Fibroblast of skin of right biceps (primary cell): ENCODE measurements at places on chromosomes 16 and 17.

DNA sequence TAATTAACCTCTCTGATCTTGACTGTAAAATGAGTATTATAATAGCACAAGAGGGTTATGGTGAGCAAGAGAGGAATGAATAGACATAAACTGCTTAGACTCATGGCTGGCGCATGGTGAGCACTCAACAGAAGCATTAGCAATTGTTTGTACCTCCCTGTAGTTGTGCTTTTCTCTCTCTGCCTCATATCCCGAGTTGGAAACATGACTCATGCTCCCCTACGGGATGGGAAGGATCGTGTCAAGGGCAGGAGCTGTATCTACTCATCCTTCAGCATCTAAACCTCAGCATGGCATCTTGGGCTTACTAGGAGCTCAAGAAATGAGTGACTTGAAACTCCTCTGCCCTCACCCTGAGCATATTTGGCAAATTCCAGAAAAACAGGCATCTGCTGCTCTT is 299.6 kb downstream of the MAP2K4 start:
- peak; percentile 48 for DNase-seq

DNA sequence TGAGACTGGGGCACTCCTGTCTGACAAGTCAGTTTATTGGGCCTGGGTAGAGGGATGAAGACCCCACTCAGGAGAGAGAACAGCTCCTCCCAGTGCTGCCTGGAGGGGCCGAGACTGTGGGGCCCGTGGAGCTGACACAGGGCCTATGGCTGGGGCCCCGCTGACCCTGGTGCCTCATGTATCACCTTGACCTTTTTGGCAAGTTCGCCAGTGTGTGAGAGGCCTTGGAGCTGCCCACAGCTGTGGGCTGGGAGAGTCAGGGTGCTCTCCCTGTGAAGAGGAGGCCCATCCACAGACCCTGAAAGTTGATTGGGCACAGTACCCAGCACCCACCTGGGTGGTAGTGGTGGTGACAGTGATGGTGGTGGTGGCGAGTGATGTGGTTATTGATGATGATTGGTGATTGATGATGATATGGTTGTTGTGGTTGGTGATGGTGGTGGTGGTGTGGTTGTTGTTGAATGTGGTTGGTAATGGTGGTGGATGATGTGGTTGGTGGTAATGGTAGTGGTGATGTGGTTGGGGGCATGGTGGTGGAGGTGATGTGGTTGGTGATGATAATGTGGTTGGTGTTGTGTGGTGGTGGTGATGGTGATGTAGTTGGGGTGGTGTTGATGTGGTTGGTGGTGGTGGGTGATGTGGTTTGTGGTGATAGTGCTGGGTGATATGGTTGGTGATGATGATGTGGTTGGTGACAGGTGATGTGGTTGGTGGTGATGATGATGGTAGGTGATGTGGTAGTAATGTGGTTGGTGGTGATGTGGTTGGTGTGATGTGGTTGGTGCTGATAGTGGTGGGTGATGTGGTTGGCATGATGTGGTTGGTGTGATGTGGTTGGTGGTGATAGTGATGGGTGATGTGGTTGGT is 29.1 kb downstream of the BAHCC1 start:
- DNase-seq, result no peak

GRCh38 chr16:73527187-73527586 is 479.3 kb upstream of the ZFHX3 start:
- no peak for DNase-seq

- no peak for DNase-seq
These were observed 55.2 kb downstream of the MSI2 start for GRCh38 chr17:57311281-57312216.

DNA sequence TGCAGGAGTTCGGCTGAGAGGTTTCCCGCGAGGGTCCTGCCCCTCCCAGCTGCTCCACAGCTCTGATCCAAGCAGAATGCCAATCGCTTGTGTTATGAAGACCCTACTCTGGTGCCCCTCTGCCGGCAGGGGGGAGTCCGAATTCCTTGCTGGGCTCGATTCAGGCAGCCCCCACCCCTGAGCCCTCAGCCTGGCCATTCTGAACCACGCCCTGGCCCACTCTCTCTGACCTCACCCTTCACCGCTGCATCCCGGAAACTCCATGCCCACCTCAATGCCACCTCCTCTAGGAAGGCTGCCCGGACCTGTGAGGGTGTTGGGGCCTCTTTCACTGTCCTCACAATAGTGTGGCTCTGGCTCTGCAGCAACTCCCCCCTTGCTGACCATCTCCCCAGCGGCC is 7.9 kb upstream of the UBE2I start:
- DNase-seq, result no peak

GRCh38 chr16:14042706-14043105 is 28.4 kb upstream of the MRTFB start:
- DNase-seq, result no peak

DNA sequence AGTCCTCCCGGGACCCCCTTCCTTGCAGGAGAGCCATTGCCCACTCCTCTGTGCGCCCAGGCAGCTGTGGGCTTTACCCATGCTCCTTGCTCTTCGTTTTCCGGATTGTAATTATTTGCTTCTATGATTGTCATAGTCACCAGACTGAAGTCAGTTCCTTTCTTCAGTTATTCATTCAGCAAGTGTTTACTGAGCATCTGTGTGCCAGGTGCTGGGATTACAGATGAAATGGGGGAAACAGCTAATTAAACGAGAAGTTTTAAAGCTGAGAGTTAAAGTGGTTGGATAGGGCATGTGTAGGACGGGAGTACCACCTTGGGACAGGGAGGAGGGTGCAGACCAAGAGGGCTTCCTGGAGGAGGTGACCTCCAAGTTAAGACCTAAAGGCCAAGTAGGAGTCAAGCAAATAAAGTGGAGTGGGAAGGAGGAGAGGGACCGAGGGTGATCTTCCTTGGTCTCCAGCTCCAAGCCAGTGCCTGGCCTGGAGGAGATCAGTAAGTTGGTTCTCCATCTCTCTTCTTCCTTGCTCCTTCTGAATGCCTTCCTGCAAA is 126.6 kb downstream of the OR1D5 start:
- DNase-seq, result no peak

- DNase-seq, result no peak
These were observed 13.2 kb downstream of the DDX42 start for GRCh38 chr17:63786971-63787711.

- peak; percentile 25 for DNase-seq
These were observed at the start of gene GPRC5C for GRCh38 chr17:74431568-74432423. Gene GPRC5C, plus strand, starts transcription at chr17:74432088. Its CDS starts 7,689 bp downstream, at chr17:74439777.

- DNase-seq, result peak; percentile 57
These were observed 20.4 kb upstream of the WDR45B start for GRCh38 chr17:82668631-82669099.

DNA sequence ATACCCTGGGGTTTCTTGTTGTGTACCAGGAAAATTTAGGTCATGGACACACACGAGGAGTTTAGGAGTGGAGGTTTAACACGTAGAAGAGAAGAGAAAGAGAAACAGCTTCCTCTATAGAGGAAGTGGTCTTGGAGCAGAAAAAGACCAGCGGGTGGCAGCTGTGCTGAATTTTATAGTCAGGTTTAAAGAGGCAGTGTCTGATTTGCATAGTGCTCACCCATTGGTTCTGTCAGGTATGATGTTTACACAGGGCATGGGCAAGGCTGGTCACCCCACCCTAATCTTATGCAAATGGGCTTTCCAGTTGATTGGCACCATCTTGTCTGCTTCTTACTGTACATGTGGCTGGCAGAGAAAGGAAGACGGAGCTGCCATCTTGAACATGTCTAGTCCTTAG is 309.0 kb downstream of the CDH13 start:
- no peak for DNase-seq

GRCh38 chr17:49775546-49776260 is 11.8 kb upstream of the FAM117A start:
- DNase-seq, result no peak

DNA sequence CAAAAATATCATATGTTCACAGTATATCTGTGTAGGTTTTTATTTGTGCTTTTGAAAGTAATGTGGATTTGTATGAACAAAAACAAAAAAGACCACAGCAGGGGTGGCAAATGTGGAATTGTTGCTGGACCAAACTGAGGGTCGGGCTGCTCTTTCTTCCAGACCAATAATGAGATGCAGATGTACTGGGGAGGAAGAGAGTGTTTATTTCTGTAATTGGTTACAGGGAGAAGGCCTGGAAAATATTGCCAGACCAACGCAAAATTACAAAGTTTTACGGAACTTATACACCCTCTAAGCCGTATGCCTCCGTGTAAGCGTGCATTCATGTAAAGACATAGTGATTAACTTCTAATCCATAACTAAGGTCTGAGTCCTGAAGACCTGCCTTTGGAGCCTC is 353.9 kb upstream of the C16orf82 start:
- no peak for DNase-seq

- DNase-seq, result no peak
These were observed 45.2 kb upstream of the LCMT1 start for GRCh38 chr16:25066426-25066746.

- DNase-seq, result peak; percentile 82
These were observed 93.9 kb downstream of the YPEL2 start for GRCh38 chr17:59425085-59425931.

- DNase-seq, result peak; percentile 5
These were observed 19.7 kb downstream of the MOSMO start for GRCh38 chr16:22027633-22028032.

GRCh38 chr17:49817993-49818392 is 29.5 kb downstream of the KAT7 start:
- no peak for DNase-seq

GRCh38 chr17:47966079-47966519 is 4.8 kb upstream of the CDK5RAP3 start:
- no peak for DNase-seq

DNA sequence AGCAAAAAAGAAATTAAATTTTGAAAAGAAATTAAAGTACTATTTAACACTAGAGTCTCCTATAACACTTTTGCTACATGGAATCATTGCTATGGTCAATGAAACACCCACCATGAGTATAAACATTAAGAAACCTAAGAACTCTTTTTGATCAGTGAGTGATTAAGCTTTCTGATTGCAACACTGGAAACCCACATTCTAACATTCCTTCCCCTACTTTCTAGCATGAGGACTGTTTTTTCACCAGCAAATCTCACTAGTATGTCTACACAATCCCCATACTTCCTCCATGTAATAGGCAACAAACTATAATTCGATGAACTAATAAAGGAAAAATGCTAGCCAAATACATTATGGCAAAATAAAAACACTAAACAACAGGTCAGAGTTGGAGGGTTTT is 54.7 kb downstream of the SKAP1 start:
- DNase-seq, result peak; percentile 55

DNA sequence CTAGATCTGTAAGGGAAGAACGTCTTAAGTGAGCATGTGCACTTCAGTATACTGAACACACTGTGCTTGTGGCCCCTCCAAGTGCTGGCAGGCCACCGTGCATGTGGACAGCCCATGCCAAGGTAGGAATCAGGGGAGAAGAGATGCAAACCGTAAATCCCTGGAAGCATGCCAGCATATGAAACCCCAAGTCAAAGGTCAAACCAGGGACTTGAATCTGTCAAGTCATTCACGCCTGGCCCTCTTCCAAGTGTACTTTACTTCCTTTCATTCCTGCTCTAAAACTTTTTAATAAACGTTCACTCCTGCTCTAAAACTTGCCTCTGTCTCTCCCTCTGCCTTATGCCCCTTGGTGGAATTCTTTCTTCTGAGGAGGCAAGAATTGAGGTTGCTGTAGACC is 2.8 kb upstream of the ATXN2L start:
- no peak for DNase-seq

GRCh38 chr16:1643521-1643920 is 31.4 kb downstream of the CRAMP1 start:
- no peak for DNase-seq

DNA sequence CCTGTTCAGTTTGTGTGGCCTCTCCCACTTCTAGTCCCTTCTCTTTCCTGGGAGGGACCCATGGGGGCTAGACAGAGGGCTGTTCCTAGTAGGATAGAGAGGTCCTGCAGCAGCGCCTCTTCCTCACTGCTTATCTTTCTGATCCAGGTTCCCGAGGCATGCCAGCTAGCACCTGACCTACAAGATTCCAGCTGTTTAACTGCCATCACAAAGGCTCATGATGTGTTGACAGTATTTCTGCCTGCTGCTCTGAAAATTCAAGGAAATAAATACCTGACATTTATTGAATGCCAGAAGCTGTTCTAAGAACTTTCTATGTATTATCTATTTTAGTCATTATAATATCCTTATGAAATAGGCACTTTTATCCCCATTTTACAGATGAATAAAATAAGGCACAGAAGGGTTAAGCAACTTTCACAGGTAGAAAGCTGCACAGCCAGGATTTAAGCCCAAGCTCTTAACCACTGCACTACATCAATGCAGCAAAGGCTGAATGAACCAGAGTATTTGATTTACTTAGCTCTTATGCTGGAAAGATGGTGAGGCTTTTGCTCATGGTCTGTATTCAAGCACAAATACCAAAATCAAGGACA is 38.8 kb downstream of the HEATR6 start:
- no peak for DNase-seq

DNA sequence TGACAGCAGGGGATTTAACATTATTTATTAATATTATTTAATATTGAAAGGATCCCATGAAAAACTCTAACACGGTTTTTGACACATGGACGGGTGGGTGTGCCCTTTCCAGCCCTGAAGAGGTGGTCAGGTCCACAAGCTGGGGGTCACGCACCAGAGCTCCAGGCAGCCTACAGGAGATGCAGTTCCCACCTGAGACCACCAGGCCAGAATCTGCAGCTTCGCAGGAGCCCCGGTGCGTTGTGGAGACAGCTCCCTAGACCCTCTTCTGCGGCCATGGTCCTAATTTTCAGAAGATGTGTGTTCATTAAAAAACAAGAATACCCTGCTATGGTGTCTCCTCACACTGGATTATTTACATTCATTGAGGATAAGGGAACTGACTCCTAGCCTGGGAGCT is 331.1 kb downstream of the C16orf95 start:
- DNase-seq, result no peak

DNA sequence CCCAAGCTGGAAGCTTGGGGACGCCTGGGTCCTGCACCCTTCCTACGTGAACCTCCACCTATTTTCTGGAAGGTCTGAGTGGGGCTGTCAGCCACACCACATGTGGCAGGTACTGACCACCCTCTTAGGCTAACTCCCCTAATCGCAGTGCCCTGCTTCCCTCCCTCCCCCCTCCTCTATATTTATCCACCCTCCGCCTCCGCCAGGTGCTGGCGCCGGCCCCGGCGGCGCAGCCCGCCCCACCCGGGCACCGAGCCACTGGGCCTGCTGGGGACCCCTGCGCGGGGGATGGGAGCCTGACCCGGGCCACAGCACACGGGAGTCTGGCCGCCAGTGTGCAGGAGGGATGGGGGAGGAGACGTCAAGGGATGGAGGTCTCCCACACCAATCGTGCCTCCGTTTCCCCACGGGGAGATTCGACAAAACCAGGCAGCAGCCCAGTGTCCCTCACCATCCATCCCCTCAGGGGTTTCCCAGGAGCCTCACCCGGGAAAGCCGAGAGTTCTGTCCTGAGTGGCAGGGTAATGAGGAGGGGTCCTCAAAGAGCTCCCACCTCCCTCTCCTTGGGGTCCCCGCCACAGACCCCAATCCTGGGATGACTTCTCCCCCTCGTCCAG is 1.3 kb downstream of the PLEKHH3 start:
- DNase-seq, result no peak

- no peak for DNase-seq
These were observed 6.8 kb downstream of the DNASE1L2 start for GRCh38 chr16:2243031-2243528.
